ENCODE measurements at places on chromosomes 7 and 10.

DNA sequence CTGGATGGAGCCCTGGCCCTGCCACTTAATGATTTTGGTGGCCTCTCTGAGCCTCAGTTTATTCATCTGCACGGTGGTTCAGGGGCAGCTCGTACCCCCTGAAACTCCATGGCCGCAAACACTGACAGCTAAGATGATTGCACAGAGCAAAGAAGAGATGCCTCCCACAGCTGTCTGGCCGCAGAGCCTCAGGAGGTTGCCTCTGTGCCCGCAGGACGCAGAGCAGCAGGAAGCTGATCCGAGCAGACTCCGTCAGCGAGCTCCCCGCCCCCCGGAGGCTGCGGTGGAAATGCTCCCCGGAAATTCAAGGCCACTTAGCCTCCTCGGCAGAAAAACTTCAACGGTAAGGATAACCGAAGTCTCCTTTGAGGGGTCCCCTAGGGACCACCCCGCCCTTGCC lies 30.2 kb upstream of the C10orf53 start:
- DNase-seq, result no peak

DNA sequence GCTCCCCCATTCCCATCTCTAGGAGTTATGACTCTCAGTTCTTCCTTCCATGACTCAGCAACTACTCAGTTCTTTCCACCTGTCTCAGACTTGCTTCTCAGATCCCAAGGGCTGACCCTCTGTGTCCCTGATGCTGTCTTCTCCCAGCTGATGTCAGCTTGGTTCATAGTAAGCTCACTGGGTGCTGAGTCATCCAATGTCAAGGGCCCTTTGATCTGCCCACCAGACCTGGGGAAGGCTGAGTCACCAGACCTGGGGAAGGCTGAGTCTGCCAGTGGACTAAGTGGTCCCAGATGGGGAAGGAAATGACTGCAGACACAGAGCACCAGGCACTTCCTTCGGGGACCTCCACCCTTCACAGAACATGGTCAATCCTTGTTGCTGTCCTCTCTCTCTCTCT lies 76.1 kb upstream of the ZEB1 start:
- peak; percentile 65 for DNase-seq

GRCh38 chr10:33419311-33419710 lies 84.8 kb upstream of the NRP1 start:
- no peak for DNase-seq

GRCh38 chr10:24254180-24254579 lies 45.2 kb downstream of the KIAA1217 start:
- DNase-seq, result no peak

- DNase-seq, result no peak
These were observed 97.5 kb upstream of the PAX2 start for GRCh38 chr10:100647928-100648327.

GRCh38 chr10:538895-539294 lies 150.6 kb downstream of the DIP2C start:
- no peak for DNase-seq

- DNase-seq, result no peak
These were observed 175.3 kb upstream of the TARP start for GRCh38 chr7:38448584-38449234.

- no peak for DNase-seq
These were observed at the start of gene IFIT1B for GRCh38 chr10:89377705-89378637. Gene IFIT1B (plus strand): TSS chr10:89378056. CDS start chr10:89378136, 80 bp downstream.

- DNase-seq, result no peak
These were observed 386.3 kb upstream of the SMIM30 start for GRCh38 chr7:113504691-113505090.

GRCh38 chr10:79137300-79137756 lies 68.6 kb downstream of the ZMIZ1 start:
- no peak for DNase-seq

DNA sequence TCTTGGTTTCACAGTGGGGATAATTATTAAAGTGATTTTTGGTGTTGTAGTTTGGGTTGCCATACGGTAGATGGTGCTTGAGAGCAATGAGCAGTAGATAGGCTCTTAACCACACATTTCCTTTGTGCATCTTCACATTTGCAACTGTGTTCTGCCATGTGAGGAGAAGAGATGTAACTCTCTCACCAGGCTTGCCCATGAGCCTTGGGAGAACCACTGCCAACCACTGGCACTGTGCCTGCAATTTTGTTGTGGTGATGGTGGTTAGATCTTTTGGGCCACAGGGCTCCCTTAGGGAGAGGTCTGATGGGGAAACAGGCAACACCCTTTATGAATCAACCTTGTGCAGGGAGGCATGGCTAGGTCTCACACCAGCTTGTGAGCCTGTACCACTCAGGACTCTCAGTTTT lies 204.3 kb downstream of the CCDC7 start:
- DNase-seq, result no peak

- DNase-seq, result no peak
These were observed 364.8 kb upstream of the IGFBP3 start for GRCh38 chr7:46285878-46286277.

DNA sequence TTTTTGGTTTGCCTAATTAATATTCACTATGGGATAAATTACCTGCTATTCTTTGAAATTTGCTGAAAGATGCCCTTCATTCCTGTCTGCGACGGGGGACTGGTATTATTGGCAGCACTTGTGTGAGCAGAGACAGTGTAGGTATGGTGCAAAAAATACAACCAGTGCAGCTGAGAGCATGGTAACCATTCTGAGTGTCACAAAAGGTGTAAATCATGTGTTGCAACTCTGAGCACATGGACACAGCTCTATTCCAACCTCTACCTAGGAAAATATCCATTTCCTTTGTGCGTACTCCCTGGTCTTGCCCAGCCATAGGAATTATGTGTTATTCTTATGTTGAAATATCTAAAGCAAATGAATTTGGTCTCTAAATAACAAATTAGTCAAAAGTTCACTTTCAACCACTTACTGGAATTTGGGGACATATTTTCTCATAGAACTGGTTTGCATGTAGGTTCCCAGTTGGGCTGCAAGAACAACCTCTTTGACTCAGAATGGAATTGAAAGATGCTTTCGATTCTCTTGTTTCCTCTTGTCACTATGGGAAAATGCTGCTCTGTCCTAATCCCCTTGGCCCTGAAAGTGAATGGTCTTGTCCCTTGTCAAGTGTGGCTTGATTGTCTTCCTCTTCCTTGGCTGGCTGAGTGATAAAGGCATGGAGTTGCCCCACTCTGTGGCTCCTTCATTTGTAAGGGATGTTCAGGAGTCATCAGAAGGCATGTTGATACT lies 57.0 kb downstream of the CELF2 start:
- DNase-seq, result no peak

GRCh38 chr7:33040803-33041516 lies 21.6 kb downstream of the NT5C3A start:
- peak; percentile 87 for DNase-seq

GRCh38 chr10:132143162-132143561 lies 43.6 kb upstream of the DPYSL4 start:
- DNase-seq, result no peak

Measured in ACHN (cell line).